ENCODE measurements at places on chromosomes 7 and 10. TPM values are rescaled to one million over a fixed set of nuclear protein-coding genes. Genes with fewer than 3 reads are reported as not detected.

The SPDYE8 gene
- not detected for total RNA-seq

The SLC25A40 gene
- total RNA-seq, result 4.2 TPM

The MNX1 gene
- total RNA-seq, result not detected

The ZNF117 gene
- 2.8 TPM for total RNA-seq

The TRAPPC14 gene
- total RNA-seq, result 7.0 TPM

The ANKRD30A gene
- total RNA-seq, result not detected

The TMEM225B gene
- total RNA-seq, result not detected

The BCAP29 gene
- total RNA-seq, result 222 TPM

The LRWD1 gene
- 18.3 TPM for total RNA-seq

The PITRM1 gene
- 75.5 TPM for total RNA-seq

The CARD11 gene
- total RNA-seq, result not detected

The CLEC5A gene
- not detected for total RNA-seq

The C10orf105 gene
- not detected for total RNA-seq

Measured in GM23248 (cell line).